ENCODE measurements at places on chromosomes 7 and 10.

DNA sequence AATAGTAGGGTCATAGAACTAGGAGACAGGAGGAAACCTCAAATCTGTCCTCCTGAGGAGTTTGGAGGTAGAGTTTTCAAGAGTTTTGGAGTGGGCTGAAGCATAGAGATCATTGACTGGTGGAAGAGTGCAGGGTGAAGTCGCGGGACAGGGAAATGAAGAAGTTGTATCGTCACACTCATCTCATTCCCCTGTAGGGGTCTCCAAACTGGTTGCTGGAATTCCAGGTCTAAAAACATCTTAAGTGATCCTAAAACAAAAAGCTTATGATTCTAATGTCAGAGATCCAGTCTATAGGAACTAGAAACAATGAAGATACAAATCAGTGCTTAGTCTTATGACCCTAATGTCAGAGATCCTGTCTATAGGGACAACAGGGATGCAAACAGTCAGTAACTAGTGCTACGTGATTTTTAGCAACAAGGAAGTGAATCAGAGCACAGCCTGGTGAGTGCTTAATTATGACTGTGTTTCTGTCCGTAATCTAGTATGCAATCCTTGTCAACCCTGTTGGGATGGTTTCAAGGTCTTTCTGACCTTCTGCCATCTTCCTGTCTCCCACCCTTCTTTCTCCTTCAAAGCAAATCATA is 139.4 kb downstream of the SKIDA1 start:
- DNase-seq: no peak

DNA sequence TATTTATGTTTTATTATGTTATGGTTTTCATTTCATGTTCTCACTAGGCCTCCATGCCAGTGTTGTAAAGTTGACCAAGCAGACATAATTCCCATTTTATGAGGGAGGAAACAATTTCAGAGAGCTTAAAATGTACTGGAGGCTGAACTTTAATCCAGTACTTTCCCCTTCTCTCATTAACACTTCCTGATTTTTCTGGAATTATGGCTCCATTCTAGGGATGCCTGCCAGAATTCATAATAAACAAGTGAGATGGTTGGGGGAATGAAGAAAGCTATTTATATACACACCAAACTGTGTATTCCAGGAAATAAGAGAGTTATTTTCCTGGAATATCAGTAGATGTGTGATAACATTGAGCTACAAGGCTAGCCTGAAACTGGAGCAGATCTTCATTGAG is 6.9 kb downstream of the TMEM236 start:
- DNase-seq: no peak

GRCh38 chr7:108285003-108285368 is 154.8 kb upstream of the LAMB4 start:
- no peak for DNase-seq

DNA sequence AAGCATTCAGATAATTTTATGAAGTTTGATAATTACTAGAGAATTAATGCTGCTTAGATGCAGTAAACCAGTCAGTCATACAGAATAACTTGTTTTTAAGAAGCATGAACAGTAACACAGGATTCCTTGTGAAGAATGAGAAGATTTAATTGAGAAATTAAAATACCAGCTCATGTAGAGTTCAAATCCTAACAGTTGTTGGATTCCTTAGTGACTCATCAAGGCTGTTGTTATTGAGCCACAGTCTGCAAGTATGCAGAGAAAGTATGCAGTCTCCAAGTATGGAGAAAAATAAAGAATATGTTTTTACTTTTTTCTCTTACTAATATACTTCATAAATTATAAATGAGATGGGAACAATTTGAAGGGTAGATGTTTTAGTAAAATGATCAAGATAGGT is 30.2 kb upstream of the CYP26C1 start:
- no peak for DNase-seq

DNA sequence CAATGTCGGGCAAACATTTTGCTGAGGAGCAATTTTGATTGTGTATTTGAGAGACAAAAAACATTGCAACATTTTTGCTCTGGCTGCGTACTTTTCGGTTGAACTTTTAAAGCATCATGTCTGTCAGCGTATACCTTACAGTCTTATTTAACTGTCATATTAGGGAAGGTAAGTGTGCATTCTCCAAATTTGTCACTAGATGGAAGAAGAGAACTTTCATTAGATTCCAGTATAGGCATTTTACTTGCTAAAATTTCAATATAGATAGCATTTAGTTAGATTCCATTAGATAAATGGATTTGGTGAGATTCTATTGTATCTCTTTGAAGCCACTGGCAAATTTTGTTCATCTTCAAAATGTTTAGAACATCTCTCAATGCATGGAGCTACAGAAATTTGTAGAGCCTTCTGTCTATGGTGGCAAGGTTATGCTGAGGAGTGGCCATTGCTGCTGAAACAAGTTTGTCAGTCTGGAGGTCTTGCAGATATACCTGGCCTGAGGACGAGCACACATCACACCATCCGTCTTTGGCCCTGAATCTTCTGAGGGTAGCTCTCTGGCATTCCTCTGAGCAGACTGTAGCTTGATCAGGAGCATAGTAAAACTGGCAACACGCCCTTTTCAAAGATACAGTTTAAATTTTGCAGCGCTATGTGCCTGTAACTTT is 437.5 kb upstream of the MBL2 start:
- DNase-seq: no peak

- no peak for DNase-seq
Observed at GRCh38 chr10:69316313-69317059, 38.2 kb downstream of the HK1 start.

- DNase-seq: peak; percentile 9
Observed at GRCh38 chr10:688312-689120, 952 bp downstream of the DIP2C start.

DNA sequence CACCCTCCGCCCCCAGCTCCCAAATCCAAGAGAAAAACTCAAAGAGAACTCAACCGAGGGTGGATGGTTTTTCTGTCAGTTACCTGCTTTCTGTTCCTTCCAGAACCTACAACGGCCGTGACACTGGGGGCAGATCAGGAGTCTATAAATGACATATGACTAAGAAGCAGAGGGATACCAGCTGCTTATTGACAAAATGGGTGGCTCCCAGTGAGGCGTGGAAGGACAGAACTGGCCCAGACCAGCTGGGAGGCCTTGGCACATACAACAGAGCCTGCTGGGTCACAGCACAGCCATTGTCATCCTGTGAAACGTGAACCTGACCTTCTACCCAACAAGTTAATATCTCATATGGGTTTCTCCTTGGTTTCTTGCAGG is 84.3 kb upstream of the ADRB1 start:
- DNase-seq: peak; percentile 70

DNA sequence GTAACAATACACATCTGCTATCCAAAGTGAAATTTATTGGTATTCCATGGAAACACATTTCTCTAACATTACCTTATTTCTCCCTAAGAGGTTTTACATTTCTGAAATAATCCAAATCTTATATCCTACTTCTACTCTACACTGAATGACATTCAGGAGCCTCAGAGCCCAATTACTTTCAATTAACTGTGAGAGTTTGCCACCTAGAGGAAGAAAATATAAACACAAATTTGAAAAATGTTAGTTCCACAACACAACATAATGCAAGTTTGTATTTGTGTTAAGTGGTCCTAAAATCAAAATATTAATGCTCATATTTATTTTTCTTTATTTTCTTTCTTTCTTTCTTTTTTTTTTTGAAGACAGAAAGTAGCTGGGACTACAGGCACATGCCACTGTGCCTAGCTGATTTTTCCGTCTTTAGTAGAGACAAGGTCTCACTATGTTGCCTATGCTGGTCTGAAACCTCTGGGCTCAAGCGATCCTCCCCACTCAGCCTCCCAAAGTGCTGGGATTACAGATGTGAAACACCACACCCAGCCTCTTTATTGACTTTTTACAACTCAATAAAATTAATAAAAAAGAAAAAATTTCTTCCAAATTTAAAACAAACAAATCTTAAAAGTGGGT is 46.0 kb downstream of the ATAD1 start:
- no peak for DNase-seq

DNA sequence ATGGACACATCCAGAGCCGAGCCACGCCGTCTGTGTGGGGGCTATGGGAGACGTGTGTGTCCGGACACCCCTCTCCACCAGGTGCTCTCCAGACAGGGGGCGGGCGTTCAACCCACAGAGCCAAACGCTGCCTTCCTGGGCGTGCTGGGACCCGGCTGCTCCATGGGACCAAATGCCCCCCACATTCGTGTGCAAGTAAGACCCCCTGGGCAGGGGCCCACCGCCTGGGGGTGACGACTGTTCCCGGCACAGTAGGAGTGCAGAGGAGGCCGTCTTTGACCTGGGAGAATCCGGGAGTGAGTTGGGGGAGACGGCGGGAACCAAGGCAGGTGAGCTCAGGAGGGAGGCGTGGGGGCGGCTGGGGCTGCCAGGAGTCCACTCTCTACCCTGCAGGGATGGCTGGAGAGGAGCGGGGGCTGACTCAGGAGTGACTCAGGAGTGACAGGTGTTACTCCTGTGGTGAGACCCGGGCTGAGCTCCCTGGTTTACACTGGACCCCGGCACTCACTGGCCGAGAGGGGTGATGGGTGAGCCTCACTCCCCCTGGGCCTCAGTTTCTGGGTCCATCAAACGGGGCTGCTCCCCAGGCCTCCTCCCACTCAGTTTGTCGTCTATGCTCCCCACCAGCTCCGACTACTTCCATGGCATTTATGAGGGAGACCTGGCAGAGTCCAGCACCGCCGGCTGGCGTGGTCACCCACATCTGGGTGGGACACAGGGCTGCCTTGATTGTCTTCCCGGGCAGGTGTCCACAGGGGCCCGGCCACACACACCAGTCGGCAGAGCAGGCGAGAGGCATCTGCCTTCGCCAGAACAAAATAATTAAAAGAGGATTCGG is 95.0 kb downstream of the MICALL2 start:
- no peak for DNase-seq

GRCh38 chr7:75866114-75866488 is 12.7 kb upstream of the RHBDD2 start:
- DNase-seq: no peak

DNA sequence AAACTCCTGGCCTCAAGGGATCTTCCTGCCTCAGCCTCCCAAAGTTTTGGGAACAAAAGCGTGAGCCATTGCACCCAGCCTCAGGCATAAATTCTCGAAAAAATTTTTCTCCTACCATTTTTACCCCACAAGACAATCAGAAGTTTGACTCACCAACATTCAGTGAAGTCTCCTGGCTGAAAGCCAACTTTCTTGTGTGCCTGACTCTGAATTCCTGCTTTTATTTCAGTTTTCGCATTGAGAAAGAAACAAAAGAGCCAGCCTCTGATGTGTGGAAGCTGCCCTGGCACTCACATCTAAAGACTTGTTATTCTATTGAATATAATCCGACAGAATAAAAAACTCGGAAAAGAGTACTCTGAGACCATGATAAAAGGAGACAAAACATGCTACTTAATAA is 402.9 kb downstream of the MAGI2 start:
- no peak for DNase-seq

- no peak for DNase-seq
Observed at GRCh38 chr10:86371691-86372090, 5.1 kb upstream of the GRID1 start.

- DNase-seq: no peak
Observed at GRCh38 chr7:128928159-128928813, 9.4 kb upstream of the IRF5 start.

DNA sequence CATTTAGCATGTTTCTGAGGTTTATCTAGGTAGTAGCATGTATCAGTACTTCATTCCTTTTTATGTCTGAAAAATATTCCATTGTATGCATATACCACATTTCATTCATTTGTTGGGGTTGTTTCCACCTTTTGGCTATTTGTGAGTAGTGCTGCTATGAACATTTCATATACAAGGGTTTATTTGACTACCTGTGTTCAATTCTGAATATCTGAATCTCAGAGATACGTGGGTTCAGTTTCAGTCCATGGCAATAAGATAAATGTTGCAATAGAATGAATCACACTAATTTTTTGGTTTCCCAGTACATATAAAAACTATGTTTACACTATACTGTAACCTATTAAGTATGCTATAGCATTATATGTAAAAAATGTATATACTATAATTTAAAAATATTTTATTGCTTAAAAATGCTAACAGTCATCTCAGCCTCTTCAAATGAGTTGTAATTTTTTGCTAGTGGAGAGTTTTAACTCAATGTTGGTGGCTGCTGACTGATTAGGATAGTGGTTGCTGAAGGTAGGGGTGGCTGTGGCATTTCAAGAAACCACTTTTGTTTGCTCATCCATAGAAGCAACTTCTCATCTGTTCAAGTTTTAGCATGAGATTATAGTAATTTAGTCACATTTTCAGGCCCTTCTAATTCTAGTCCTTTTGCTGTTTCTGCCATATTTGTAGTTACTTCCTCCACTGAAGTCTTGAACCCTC is 13.9 kb downstream of the PLEKHA1 start:
- DNase-seq: no peak

- DNase-seq: no peak
Observed at GRCh38 chr10:77886795-77887355, 39.7 kb downstream of the DLG5 start.

DNA sequence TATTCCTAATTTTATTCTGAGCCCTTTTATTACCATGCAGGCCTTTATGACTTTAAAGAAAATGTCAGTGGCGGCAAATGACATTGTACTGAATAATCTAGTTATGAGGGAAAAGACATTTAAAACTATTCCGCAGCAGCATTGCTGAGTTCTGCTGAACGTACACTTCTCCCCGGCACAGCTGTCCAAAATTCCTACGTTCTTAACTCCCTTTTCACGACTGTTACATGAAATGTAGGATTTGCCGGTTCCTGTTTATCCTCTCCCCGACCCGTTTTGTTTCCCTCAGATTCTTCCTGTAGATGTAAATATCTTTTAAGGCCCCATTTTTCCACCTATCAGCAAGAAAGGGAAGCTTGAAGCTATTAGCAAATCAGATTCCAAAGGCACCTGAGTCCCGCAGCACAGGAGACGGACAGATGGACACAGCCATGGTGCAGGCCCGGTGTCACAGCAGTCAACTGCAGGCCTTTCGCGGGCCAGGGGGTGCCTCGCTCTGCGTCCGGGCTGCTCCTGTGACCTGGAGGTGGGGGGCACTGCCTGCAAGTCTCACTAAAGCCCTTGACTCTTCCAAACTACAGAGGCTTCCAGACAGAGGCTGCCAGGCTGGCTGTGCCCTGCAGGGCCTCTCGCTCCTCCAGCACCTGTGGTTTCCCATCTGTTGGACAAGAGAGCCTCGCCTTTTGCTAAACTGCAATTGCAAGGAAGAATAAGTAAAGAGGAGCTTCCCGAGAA is 485.0 kb upstream of the MGMT start:
- no peak for DNase-seq

DNA sequence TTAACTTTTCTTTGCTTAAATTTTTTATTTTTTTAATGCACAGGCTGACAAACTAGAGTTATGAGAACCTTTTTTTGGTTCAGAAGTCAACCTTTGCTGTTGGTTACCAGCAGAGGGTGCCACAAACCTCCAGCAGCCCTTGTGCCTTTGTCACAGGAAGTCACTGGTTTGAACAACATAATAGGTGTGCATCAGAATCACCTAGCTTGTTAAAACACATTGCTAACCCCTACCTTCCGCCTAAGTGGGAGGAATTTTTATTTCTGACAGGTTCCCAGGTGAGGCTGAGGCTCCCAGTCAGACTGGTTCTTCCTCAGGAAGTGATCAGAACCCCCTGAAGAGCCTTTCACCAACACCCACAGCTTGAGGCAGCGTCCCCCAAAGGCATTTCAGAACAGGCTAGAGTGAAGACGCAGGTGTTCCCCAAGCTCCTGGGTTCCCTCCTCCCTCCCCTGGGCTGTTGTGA is 22.6 kb upstream of the VDAC2 start:
- DNase-seq: no peak

Measured in NCI-H510A (cell line).